ENCODE measurements at places on chromosomes 6 and 20.

DNA sequence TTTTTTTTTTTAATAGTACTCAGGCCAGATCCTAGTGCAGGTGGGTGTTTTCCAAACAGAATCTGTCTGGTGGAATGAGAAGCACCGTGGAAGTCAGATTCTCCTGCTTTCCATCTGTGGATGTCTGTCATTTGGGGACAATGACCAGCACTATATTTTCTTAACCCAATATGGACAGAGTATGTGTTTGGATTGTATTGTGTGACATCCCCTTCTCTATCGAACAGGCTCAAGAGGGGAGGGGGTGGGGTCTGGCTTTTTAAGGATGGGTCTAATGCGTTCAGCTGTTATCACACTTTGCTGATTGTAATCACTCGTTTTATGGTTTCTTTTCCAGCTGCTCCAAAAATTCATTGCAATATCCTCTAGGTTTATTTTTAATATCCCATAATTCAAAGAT is 197.5 kb upstream of the CEP162 start:
- DNase-seq: no peak

GRCh38 chr6:72933233-72933632 is 292.1 kb downstream of the KHDC1L start:
- DNase-seq: no peak

- peak; percentile 96 for DNase-seq
These were observed 93.0 kb upstream of the CEP85L start for GRCh38 chr6:118744261-118744941.

DNA sequence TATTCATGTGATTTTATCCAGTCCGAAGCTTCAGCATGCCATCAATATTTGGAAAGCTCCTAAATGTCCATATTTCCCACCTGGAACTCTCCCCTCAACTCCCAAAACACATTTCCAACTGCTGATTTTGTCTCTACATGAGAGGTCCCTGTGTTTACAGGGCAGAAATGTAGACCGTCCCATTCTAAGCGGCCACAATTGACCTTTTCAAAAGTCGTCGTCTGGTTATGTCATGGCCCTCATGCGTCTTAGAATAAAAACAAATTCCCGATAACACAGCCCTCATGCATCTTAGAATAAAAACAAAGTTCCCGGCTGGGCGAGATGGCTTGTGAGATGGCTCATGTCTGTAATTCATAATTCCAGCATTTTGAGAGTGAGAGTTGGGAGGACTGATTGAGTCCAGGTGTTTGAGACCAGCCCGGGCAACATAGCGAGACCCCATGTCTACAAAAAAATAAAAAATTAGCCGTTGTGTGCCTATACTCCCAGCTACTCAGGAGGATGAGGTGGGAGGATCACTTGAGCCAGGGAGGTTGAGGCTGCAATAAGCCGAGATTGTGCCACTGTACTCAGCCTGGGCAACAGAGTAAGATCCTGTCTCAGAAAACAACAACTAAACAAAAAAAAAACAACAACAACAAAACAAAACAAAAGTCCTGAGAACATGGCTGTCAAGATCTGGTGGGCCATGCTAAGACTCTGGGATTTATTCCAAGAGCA is 6.4 kb upstream of the ZNF217 start:
- no peak for DNase-seq

GRCh38 chr6:75279418-75279817 is 5.2 kb downstream of the TMEM30A start:
- DNase-seq: no peak

DNA sequence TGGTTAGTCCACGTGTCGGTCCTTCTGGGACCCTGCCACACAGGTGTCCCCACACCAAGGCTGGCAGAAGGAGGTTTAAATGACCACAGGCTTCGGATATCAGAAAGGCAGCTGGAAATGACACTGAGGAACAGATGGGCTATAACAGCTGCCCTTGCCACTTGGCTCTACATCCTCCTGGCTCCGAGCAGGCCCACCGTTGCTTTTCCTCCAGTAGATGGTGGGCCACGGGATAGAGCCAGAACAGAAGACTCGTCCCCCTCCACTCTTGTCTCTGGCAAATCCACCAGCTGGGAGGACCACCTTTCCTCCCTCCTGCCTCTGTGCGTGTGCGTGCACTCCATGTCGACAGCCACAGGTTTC is 17.6 kb downstream of the WRNIP1 start:
- DNase-seq: no peak

- DNase-seq: peak; percentile 49
These were observed 59.2 kb upstream of the FNDC1 start for GRCh38 chr6:159110013-159110412.

GRCh38 chr6:33008944-33009861 is at the start of gene HLA-DOA:
Gene HLA-DOA (minus strand): TSS chr6:33009591.
- no peak for DNase-seq

- no peak for DNase-seq
These were observed 500.3 kb upstream of the ADGRB3 start for GRCh38 chr6:68134796-68135195.

DNA sequence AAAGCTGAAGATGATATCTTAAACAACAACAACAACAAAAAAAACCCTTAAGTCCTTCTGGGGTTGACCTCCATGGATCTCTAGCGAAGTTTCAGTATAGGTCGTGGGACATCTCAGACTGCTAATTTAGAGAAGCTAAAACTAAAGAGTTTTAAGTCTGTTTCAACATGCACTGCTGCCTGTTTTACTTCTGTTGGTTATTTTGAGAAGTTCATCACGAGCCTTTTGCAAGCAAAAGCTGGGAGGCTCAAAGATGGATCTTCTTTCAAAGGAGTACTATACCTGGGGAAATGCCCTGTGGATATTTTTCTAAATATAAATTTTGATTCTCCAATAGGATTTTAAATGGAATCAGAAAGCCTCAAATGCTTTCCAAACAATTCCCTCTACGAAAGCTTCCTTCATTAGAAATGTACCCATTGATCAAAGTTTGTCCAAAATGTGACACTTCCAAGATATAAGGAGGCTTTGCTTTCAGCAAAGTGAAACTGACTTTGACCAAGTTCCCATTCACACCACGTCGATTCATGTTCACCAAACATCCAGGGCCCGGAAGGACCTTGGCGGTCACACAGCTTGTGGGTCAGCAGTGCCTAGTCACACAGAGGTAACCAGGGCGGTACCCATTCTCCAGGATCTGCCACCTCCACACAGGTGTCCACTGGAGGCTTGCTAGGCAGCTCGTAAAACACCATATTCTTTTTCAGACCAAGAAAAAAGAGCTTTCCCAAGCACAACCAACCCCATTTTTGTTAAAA is 94.7 kb upstream of the QKI start:
- DNase-seq: no peak

GRCh38 chr6:3423439-3424184 is 33.2 kb downstream of the SLC22A23 start:
- DNase-seq: no peak

DNA sequence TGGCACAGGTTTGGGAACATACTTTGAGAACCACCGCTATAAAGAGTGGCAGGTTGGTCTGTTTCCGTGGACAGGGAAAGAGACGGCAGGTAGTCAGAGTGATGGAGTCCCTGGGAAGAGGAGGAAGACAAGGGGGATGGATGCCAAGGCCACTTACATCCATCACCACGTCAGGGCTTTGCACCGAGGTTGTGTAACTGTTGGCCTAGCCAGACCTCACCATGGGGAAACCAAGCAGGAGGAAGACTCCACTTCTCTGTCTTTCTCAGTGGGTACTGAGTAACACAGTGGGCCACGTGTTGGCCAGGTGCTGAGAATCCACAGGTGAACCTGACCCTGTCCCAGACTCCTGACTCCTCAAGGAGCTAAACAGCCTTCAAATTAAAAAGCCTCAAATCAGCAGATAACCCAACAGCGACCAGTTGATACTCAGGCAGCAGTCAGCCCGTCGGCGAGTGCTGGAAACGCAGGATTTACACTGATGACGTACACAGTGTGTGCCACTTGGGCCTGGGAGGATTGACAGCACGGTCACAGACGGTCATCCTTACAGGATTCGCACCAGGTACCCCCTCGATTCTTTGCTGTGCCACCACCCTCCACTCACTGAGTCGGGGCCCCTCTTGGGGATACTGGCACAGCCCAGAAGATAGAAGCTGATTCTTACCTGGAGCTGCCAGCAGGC is 134.6 kb upstream of the SNX9 start:
- DNase-seq: no peak

- no peak for DNase-seq
These were observed 47.2 kb upstream of the MICB start for GRCh38 chr6:31450751-31451150.

DNA sequence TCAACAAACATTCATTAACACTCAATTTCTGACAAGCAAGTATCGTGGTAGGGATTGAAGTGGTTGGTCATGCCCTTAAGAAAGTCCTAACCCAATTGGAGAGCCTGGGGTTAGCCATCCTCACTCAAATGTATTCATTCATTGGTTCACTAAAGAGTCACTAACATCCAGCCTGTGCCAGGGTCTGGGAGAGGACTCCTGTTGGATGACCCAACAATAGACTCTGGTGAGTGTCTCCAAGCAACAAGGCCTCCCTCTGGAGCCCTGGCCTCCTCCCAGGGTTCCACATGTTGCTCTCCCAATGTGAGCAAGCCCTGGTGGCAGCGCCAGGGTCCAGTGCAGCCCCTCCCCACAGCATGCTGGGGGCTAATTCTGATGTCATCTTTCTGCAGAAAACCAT is at the start of gene BPIFA3:
Gene BPIFA3, plus strand, starts transcription at position 301 of the 400 bp plus-strand sequence. CDS start 185 bp downstream, outside the sequence.
- DNase-seq: no peak

DNA sequence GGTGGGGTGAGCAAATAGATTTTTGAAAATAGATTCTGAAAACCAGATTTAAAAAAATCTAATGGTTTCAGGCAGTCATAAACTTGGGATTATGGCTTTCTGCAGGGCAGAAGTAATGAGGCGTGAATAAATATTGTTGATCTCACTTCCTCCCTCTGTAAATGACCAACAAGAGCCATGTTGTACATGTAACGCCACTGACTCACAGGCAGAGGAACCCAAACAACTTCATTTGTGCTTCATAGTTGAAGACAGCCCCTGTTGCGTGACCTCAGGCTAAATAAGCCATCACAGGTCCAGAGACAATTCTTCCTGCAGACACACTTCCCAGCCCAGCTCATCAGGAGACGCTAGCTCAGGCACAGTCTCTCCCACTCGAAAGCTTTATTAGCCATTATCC is 59.1 kb upstream of the F13A1 start:
- peak; percentile 1 for DNase-seq

DNA sequence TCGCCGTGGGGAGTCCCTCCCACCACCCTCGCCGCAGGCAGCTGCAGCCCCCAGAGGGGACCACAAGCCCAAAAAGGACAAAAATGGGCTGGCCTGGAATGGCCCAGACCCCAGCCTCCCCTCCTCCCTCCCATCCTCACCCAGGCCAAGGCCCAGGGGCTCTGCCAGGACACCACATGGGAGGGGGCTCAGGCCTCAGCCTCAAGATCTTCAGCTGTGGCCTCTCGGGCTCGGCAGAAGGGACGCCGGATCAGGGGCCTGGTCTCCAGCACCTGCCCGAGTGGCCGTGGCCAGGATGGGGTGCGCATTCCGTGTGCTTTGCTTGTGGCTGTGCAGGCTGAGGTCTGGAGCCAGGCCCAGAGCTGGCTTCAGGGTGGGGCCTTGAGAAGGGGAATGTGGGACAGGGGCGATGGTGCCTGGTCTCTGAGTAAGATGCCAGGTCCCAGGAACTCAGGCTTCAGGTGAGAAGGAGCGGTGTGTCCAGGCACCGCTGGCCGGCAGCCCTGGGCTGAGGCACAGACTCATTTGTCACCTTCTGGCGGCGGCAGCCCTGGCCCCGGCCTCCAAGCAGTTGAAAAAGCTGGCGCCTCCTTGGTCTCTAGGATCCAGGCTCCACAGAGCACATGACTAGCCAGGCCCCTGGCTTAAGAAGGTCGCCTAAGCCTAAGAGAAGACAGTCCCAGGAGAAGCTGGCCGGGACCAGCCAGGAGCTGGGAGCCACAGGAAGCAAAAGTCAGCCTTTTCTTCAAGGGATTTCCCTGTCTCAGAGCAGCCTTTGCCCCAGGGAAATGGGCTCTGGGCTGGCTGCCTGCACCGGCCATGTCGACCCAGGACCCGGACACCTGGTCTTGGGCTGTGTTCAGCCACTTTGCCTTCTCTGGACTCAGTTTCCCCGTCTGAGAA is 35.2 kb upstream of the MRGBP start:
- no peak for DNase-seq

DNA sequence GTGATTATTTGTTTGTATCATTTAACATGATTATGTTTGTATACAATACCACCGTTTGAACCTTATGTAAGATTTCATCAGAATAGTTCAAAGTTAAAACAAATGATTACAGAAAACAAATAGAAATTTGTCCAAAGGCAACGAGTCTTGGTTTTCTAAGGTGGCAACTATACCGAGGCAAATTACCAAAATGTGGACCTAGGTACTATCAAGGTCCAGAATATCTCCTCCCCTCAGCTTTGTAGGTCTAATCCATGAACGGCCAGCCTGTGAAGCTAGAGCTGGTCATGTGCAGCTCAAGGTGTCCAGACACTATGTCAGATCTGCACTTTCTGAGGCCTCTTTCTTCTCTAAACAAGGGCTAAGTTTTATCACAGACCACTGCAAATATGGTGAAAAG is 151.7 kb upstream of the BEND3 start:
- DNase-seq: no peak
